Activated T-cell treated with anti-CD3 and anti-CD28 coated beads for 24 hours (primary cell): ENCODE measurements at places on chromosomes 7 and 10.

GRCh38 chr10:117408436-117409384, 33.5 kb upstream of the PDZD8 start:
- no peak for DNase-seq

DNA sequence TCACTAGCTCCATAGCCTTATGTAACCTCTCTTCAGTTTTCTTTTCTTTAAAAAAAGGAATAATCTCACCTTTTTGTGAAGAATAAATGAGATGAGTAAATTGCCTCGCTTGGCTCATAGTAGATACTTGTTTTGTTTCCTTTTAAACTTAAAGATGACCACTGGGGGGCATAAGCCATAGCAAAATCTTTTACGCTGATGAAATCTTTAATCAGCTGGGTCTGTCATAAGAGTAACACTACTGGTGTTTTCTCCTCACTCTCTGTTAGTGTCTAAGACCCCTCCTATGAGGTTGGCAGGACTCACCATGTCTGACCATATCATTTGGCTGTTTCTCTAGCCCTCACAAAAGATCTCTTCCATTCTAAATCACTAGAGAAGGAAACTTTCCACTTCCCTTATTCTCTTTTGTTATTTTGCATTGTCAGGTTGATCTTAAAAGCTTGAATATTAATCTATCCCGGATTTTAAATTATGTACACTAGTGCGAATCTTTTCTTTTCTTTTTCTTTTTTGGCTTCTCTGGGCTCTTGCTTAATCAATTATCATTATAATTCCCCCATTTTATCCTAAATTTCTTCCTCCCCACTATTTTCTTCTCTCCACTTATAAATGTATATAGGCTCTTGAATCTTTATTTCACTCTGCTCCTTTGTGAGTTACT, 12.5 kb downstream of the STAG3 start:
- no peak for DNase-seq

DNA sequence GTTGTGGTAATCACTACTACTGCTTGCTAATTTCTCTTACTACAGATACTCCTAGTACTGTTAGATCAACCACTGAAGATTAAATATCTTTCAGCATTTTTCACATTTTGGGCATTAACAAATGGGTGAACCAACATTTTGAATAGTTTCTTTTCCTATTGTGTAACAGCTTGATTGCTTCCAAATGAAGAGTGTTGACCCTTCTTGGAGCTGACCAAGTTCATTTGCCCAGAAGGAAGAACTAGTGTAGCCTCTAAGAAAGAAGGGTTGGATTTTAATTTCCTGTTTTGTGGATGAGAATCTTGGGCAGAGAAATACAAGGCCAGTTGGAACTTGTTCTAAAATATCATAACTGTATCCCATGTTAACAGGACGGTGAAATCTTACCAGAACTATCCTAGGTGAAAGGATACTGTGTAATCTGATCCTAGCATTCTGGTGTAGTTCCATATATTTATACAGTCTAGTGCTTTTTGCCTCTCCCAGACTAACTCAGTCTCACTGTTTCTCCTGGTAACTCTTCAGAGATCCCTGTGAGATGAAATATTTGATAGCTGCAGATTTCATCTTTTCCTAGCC, 37.3 kb downstream of the SND1 start:
- no peak for DNase-seq

- no peak for DNase-seq
These were observed 22.5 kb downstream of the ST8SIA6 start for GRCh38 chr10:17431871-17432311.

GRCh38 chr10:8039321-8039881, 15.1 kb upstream of the GATA3 start:
- DNase-seq: no peak

- DNase-seq: no peak
These were observed 290.2 kb downstream of the C7orf25 start for GRCh38 chr7:42621543-42622219.

GRCh38 chr7:33921216-33921938, 16.0 kb downstream of the BMPER start:
- no peak for DNase-seq

GRCh38 chr7:155585951-155586350, 39.6 kb upstream of the CNPY1 start:
- no peak for DNase-seq

- DNase-seq: no peak
These were observed 128.1 kb upstream of the NANOS1 start for GRCh38 chr10:118901380-118901779.

- DNase-seq: no peak
These were observed 132.1 kb downstream of the PLCE1 start for GRCh38 chr10:94125856-94126255.

- DNase-seq: no peak
These were observed 46.9 kb downstream of the VWA2 start for GRCh38 chr10:114285961-114286441.

- no peak for DNase-seq
These were observed 202.7 kb downstream of the FAM107B start for GRCh38 chr10:14571866-14572507.

GRCh38 chr7:45984386-45985295, 63.6 kb upstream of the IGFBP3 start:
- DNase-seq: no peak

DNA sequence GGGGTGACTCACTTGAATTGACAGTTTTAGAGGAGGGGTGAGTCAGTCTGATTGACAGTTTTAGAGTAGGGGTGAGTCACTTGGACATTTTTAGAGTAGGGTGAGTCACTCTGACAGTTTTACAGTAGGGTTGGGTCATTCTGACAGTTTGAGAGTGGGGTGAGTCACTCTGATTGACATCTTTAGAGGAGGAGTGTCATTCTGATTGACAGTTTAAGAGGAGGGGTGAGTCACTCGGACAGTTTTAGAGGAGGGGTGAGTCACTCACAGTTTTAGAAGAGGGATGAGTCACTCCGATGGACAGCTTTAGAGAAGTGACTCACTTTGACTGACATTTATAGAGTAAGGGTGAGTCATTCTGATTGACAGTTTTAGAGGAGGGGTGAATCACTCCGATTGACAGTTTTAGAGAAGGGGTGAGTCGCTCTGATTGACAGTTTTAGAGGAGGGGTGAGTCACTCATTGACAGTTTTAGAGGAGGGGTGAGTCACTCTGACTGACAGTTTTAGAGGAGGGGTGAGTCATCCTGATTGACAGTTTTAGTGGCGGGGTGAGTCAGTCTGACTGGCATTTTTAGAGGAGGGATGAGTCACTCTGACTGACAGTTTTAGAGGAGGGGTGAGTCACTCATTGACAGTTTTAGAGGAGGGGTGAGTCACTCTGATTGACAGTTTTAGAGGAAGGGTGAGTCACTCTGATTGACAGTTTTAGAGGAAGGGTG, 595.9 kb downstream of the DNAJB6 start:
- DNase-seq: peak; percentile 5

GRCh38 chr7:106075937-106076336, 36.2 kb downstream of the SYPL1 start:
- DNase-seq: no peak

DNA sequence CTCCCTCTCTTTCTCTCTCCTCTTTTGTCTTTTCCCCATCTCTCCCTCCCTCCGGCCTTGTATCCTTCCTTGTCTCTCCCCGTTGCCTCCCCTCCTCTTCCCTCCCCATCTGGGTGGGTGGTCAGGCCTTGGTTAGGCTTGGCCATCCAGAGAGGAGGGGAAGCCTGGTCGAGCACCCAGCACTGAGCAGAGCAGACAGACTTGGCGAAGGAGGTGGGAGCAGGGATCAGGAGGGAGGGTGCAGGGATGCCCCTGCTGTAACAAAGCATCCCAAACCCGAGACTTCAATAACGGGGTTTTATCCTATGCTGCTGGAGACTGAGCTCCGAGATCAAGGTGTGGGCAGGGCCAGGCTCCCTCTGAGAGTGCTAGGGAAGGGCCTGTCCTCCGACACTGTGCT, 97.3 kb downstream of the PAXIP1 start:
- DNase-seq: no peak

- DNase-seq: no peak
These were observed 386.9 kb downstream of the HTR7 start for GRCh38 chr10:90470966-90471365.

DNA sequence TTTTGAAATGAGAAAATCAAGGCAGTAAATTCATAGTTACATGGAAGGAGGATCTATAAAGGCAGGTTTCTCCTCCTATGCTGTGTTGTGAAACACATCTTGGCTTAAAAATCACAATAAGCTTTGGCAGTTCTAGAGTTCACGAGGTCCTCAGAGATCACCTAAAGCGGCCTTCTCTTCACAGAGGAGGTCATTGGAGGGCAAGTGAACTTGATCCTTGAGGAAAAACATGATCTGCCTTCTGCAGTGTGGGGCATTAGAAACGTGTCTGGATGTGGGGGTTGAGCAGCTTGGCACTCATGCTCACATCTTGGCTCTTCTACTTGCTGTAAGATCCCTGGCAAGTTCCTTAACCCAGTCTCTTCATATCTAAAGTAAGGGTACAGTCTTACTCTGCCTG, 96.1 kb upstream of the BMPER start:
- no peak for DNase-seq

GRCh38 chr7:18179093-18179492, 151.4 kb upstream of the PRPS1L1 start:
- no peak for DNase-seq
